Stimulated activated CD4-positive, alpha-beta T cell treated with anti-CD3 and anti-CD28 coated beads, TNF-alpha, amount 100 ng/mL, for 1 hour (primary cell): ENCODE measurements at places on chromosomes 3 and 15.

- DNase-seq: no peak
Observed at GRCh38 chr3:140910860-140911259, 30.8 kb upstream of the SLC25A36 start.

- DNase-seq: no peak
Observed at GRCh38 chr15:77119446-77119845, 48.5 kb upstream of the TSPAN3 start.

DNA sequence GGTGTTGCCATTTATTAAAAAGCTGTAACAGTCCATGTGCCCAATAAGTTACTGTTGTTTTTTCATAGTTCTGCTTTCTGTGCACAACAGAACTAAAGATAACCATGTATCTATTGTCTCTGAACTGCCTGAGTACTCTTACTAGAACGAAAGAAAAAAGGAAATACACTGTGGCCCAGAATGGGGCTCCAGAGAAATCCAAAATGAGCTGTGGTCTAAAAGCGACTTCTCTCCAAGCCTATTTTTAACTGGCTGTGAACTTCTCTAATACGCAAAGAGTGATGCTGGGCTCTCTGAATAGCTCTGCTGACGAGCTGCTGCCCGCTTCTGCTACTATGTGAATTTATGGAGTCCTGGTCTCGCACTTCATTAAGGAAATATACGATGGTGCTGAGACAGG, 56.2 kb upstream of the LPP start:
- DNase-seq: no peak

GRCh38 chr3:195896361-195897080, 11.8 kb downstream of the TNK2 start:
- no peak for DNase-seq

DNA sequence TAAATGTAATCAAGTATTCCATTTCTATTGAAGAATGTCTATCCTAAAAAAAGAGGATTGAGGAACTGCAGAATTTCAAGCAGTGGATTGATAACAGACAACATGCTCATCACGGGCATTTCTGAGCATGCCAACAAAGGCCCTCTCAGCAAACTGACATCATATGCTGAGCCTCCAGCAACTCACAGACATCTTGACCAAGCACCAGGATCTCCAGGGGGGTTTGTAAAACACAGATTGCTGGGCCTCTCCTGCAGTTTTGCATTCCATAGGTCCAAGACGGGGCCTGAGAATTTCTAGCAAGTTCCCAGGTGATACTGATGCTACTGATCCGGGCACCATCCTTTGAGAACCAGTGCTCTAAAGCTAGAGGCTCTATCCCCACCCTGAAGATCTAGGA, 85.0 kb downstream of the FOXP1 start:
- no peak for DNase-seq

GRCh38 chr3:184042617-184043016, 10.2 kb upstream of the HTR3C start:
- no peak for DNase-seq

DNA sequence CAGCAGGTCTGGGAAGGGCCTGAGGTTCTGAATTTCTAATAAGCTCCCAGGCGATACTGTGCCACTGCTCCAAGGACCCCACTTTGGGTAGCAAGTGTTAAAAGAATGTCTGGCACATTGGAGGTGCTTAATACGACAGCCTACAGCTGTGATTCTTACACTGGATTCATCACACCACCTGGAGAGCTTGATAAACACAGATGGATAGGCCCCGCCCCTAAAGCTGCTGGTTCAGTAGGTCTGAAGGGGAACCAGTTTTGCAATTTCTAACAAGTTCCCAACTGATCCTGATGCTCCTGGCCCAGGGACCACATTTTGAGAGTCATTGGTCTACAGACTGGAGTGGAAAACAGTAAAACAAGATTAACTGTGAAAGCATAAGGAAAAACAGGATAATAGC, 124.8 kb upstream of the ST8SIA2 start:
- no peak for DNase-seq

DNA sequence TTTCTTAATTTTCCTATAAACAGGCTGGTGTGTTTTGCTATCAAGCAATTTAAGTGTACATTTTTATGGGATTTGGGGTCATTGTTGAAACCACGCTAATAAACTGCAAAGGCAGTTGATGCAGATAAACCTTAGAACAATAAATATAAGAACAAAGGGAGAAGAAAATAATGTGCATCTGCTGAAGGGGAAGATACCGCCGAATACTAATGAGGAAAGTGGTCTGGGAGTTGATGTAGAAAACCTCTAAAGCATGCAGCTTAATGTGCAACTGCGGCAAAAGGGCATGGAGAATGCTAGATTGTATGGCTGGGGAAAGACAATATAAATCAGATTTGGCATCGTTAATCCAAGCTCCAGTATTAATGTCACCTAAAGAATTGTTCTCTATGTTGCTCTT, 29.8 kb upstream of the CHL1 start:
- DNase-seq: no peak

DNA sequence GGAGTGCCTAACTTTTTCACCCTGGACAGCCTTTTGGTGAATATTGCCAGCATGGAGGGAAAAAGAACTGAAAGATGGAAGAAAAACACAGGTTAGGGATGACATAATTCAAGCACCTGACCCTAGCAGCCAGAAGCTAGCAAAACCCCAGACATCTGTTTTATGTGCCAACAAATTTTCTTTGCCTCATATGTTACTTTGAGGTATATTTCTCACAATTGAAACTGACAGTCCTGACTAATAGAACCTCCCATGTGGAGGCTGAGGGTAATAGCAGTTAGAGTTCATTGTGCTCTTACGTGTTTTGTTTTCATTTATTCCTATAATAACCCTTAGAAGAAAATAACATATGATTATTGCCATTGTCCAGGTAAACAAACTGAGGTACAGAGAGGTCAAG, 71.5 kb upstream of the SLC25A26 start:
- no peak for DNase-seq

DNA sequence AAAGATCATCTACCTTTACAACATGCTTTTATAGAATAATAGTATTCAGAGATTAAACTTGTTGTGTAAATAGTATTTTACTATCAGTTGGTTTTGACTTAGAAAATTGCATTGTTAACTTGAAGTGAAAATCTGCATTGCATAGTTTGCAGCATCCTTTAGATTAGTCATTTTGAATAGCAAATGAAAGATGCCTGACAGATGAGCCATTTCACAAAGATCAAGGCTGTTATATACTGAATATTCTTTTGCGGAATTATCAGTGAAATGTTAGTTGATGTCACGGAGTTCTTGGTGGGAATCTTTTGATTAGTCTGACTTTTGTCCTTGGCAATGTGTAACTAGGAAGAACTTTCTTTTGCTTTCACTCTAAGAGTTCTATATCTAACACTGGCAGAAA, 24.5 kb downstream of the RSRC1 start:
- DNase-seq: no peak

- no peak for DNase-seq
Observed at GRCh38 chr15:36798794-36799193, 219.4 kb downstream of the CDIN1 start.

DNA sequence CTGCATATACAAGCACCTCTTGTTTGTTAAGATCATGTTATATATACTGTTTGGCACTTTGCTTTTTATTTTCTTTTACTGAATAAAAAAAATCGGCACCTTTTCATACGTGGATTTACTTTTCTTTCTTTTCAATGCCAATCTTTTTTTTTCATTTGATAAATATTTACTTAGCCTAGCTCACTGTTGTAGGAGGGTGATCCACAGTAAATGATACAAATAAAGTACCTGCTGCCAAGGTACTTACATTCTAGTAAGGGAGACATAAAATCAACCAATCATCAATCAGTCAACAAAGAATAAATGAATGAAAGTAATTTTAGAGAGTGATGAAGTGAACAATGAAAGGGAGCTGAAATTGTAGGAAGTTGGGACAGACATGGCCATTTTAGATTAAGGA, 18.3 kb downstream of the GNB5 start:
- no peak for DNase-seq

GRCh38 chr15:52217186-52217585, 26.0 kb upstream of the GNB5 start:
- no peak for DNase-seq

- no peak for DNase-seq
Observed at GRCh38 chr3:98990657-98991056, 89.2 kb upstream of the DCBLD2 start.

DNA sequence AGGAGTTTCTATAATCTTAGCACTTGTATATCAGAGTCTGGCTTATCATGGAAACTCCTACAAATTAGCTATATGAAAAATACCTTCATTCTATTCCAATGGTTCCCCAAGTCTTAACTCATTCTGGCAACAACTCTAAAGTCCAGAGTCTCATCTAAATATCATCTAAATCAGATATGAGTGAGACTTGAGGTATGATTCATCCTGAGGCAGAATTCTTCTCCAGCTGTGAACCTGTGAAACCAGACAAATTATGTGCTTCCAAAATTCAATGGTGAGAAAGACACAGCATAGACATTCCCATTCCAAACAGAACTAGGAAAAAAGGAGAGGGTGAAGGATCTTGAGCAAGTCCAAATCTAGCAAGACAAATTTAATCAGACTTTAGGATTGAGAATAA, 138.8 kb downstream of the THRB start:
- DNase-seq: no peak

- no peak for DNase-seq
Observed at GRCh38 chr3:94064243-94064860, 1.5 kb downstream of the NSUN3 start.

- no peak for DNase-seq
Observed at GRCh38 chr3:127069814-127070440, 87.0 kb downstream of the PLXNA1 start.

- DNase-seq: no peak
Observed at GRCh38 chr3:10583798-10584708, 78.7 kb upstream of the ATP2B2 start.

- no peak for DNase-seq
Observed at GRCh38 chr3:23051240-23052140, 151.6 kb upstream of the UBE2E2 start.

DNA sequence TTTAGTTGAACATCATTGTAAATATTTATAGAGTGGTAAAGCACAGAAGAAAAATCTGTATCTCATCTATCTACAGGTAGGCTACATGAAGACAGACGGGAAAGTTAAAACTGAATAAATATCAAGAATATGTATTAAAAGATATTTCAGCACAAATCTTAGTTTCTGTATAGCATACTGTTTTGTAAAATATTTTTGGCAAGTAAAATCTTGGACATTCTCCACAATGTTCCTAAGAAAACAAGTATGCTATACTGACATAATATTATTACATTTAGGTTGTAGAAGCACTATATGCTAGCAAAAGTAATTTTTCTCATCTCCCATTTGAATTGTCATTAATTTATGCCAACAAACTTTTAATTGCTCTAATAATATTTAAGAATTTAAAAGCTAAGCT, 326.4 kb upstream of the ARL6 start:
- no peak for DNase-seq

DNA sequence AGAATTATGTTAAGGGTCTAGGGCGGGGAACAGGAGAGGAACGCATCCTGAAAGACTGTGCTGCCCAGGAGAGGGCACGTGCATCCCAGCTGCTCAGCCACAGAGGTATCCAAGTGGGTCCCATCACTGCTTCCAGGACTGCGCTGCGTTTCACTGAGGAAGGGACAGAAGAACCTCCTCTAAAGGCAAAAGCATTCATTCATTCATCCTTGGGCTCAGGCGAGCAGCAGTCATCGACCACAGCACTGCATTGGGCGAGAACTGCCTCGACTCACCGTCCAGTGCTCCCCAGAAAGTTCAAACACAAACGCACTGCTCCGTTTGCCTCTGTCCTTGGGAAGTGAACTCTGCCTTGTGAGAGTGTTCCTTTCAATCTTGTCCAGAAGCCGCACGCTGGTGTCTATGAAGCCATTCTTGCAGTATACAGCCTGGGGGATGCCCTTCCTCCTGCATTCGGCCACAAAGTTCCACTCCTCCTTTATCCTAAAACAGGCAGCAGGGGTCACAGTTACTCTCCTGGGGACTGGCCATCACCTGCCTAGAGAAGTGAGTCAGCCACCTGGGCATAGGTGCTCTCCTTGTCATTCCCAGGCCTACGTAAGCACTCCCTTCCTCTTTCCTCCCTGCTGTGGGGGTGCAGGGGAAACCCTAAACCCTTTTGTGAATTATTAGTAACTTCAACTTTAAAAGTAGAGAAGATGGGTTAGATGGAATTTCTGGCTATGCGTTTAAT, 21.2 kb downstream of the LRRC2 start:
- DNase-seq: no peak

DNA sequence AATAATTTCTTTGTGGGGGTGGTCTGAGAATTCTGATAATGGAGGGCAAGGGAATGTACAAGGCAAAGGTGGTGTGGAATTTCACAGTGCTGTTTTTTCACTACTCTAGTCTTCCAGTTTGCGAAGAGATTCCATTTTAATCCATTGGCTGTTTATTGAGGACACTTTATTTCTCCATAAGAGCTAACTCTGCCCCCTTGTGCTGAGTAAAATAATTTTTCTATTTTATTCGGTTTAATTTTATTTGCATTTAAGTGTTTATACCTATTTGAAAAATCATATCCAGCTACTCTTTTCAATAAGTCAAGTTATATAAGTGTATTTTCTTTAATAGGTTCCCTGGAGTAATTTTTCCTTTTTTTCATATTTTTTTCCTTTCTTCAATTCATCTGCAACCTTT, 840.1 kb downstream of the TUSC7 start:
- DNase-seq: no peak

- no peak for DNase-seq
Observed at GRCh38 chr15:29860872-29861271, 38.6 kb upstream of the TJP1 start.

DNA sequence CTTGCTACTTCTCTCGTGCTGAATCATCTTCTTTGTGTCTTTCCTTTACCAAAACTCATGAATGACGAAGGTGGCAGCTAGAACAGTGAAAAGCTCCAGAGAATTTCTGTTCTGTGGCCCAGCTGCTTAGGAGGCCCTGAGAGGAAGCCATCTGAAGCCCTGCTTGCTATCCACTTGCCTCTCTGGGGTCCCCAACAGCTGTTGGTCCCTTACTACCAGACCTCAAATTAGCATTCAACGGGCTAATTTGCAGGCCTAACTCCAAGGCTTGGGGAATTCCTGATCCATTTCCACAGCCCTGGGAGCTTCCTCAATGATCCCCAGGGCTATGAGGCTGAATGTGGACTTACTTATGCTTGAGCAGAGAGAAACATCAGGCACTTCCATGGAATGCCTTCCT, 37.5 kb upstream of the FSTL1 start:
- DNase-seq: no peak

DNA sequence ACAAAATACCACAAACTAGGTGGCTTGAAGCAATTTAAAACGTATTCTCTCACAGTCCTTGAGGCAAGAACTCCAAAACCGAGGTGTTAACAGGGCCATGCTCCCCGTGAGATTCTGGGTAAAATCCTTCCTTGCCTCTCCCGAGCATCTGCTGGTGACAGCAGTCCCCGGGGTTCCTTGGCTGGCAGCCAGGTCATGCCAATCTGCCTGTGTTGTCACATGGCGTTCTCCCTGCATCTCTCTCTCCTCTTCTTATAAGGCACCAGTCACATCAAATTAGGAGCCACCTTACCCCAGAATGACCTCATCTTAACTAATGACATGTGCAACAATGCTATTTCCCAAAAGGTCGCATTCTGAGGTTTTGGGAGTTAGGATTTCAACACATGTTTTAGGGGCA, 26.3 kb upstream of the LRRN1 start:
- no peak for DNase-seq
